Stimulated activated CD8-positive, alpha-beta memory T cell treated with anti-CD3 and anti-CD28 coated beads, Interleukin-4, amount 100 ng/mL, for 4 hours (primary cell): ENCODE measurements at places on chromosomes 7 and 10.

GRCh38 chr10:114458955-114459354 lies 54.7 kb upstream of the AFAP1L2 start:
- DNase-seq, result no peak

- DNase-seq, result no peak
Measured at GRCh38 chr10:78664929-78665553, 403.7 kb upstream of the ZMIZ1 start.

DNA sequence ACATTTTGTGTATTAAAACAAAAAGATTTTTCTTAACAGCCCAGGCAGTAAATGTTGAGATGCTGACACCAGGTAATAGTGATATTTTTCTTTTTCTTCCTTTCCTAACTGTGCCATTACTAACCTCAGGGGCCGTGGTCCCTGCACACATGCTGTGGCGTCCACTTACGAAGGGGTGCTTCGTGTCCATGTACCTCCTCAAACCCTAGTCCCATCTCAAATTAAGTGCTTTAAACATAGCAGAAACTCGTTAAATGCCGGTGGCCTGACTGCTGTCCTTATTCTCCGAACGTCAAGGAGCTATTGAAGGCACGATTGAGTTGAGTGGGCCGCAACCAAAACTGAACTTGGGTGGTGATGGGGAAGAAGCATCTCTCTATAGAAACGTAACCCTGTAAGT lies 132.4 kb downstream of the ZMYND11 start:
- no peak for DNase-seq

DNA sequence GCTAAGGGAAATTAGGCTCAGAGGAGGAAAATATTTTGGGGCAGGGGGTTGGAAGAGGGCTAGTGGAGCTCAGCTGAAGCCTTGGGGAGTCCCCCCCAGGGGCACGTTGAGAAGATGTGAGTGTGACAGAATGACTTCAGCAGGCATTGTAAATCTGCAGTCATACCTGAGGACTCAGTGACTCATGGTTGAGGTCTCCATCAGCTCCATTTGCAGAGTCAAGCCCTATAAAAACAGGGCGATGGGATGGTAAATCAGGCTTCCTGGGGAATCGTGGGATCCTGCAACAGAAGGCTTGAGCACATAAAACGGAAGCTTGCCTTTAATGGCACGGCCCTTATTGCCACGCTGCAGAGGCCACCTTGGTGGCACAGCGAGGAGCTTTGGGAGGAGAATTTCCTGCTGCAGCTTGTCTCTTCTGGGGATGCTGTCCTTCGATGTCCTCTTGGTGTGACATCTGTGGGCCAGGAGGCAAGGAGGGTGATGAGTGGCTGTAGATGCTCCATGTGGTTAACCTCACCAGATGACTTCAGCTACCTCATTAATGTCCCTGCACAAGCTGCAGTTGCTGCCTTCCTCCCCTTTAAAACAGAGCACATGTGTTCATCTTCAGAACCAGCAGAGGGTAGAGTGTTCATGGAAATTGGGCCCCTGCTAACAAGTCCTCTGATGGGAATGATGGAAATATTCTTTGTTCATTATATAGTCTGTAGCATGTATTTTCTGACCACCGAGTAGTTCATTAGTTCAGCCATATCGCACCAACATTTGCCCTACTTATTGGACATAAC lies 285.9 kb downstream of the LRMDA start:
- no peak for DNase-seq

DNA sequence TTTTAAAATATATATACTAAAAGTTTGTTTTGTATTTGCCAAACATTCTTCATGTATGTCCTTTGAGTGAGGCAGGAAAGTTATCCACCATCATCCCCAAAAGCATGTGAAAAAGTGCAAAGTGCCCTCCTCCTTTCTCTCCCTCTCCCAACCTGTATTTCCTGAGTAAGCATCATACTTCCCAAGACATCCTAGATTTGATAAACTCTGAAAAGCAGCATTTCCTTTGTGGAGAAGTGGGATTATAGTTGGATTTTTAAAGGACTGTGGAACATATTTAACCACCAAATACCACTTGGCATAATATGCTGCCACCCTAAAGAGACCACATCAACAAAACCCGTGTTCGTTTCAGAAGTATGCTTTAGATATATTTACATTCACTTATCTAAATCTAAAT lies 36.9 kb downstream of the NET1 start:
- DNase-seq, result no peak
